Posterior cingulate gyrus (tissue), 11 donors: ENCODE measurements at places on chromosomes 5 and 9.
A peak's percentile ranks its signal among the peaks of the same experiment; 100 is the strongest.

GRCh38 chr9:125805057-125805456, 57.9 kb downstream of the PBX3 start:
- no peak for DNase-seq

- no peak for DNase-seq
Measured at GRCh38 chr9:85359161-85359560, 382.6 kb downstream of the AGTPBP1 start.

DNA sequence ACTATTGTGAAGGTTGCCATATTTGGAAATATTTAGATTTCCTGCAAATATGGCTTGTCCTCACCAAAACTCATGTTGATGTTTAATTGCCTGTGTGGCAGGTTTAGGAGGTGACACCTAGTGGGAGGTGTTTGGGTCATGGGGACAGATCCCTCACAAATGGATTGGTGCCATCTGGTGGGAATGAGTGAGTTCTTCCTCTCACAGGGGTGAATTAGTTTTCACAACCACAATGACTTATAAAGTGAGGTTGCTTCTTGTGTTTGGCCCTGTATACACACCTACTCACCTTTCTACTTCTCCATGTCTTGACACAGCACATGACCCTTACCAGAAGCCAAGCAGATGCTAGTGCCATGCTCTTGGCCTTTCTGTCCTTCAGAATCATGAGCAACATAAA, 41.1 kb downstream of the ISOC1 start:
- DNase-seq = no peak

- no peak for DNase-seq
Measured at GRCh38 chr5:77398896-77399295, 93.2 kb downstream of the WDR41 start.

DNA sequence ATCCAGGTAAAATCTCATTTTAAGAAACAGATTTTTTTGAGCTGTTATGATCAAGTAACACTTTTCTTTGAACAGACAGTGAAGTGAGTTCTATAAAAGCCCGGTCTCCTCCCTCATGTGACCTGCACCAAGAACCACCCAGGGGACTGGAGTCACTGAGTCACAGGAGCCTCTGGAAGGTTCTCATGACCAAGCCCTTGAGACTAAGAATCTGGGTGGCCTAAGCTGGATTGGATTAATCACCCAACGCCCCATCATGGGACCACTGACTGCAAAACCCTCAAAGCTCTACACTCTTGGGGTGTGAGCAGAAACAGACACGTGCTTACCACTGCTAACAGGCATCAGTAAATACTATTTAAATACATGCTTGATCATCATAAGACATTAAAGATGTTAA, 48.4 kb downstream of the SECISBP2 start:
- no peak for DNase-seq

GRCh38 chr5:6681682-6682081, 31.6 kb upstream of the TENT4A start:
- no peak for DNase-seq

- DNase-seq = peak; percentile 85
Measured at GRCh38 chr9:23850690-23851629, 24.9 kb upstream of the ELAVL2 start.

DNA sequence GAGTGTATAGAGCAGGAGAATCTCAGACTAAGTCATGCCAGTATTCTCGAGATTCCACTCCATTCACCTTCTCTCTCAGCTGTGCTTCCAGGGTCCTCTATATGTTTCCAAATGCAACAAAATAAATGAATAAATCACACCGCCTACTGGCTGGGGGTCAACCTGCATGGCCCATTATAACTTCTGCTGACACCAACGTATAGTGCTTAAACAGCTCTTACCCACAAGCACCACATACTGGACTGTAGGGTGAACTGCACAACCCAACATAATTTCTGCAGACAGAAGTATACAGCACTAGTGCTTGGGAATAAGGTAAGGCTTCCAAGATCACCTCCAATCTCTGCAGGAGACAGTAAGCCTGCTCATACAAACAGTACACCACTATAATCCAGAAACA, 33.1 kb upstream of the HTR4 start:
- no peak for DNase-seq

- no peak for DNase-seq
Measured at GRCh38 chr9:3751125-3751758, 225.4 kb upstream of the RFX3 start.

DNA sequence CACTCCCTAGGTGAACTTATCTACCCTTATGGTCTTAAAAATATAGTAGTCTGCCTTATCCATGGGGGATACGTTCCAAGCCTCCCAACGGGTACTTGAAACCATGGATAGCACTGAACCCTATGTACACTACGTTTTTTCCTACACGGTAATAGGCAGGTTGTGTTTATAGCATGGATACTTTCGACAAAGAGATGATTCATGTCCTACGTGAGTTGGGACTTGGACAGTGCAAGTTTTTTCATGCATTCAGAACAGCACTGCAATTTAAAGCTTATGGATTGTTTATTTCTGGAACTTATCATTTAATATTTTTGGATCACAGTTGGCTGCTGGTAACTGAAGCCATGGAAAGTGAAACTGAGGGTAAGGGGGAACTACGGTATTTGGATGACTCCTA, 88.1 kb downstream of the CNTLN start:
- DNase-seq = no peak

GRCh38 chr9:82273121-82273520, 284.5 kb downstream of the SPATA31D1 start:
- no peak for DNase-seq

DNA sequence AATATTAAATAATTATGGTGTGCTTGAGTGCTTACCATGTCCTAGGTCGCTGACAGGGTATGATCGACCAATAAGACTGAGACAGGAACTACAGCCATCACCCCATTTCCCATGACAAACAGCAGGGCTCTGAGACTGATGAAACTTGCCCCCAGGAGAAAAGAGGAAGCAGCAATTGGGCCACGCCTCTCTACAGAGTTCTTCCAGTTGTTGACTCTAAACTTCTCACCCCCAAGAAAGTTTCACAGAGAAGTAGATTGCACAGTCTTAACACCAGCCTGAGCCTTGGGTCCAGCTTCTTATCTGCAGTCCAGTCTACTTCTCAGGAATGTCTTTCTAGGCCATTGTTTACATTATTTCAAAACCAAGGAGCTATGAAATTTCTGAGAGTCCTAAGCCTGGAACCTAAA, 182.2 kb upstream of the ANKRD55 start:
- no peak for DNase-seq

- DNase-seq = no peak
Measured at GRCh38 chr5:7468742-7469141, 72.8 kb downstream of the ADCY2 start.

DNA sequence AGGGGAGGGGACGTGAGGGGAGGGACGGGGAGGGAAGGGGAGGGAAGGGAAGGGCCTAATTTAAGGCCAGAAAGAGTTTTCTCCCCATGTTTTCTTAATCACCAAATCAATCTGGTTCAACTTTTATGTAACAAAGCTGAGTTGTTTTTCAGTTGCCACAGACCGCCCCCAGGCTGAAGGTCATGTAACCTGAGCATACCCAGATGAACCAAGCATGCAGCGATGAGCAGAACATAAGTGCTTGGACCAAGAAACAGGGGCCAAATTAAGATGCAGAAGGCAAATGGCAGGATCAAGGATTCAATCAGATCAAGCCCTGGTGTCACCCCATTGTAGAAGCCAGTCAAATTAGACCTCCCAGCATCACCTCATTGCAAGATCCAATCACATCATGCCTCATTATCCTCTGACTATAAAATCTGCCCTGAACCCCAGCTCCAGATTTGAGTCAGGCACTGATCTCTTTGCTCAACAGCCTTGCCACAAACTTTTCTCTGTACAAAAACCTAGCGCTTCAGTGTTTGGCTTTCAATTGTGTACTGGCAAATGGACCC, 113.5 kb upstream of the TNPO1 start:
- DNase-seq = no peak

DNA sequence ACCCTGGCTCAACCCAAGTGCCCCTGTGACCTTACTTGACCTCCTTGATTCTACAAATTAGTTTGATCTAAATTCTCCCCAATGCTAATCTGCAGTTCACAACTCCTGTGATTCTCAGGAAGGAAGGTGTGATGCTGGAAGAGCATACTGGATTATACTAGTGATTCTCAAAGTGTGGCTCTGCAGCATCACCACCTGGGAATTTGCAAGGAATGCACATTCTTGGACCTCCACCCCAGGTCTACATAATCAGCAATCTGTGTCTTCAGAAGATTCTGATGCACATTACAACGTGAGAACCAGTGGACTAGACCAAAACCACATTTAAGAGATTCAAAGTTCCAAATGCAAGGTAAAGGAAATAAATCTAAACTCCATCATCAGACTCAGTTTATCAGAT, 198.6 kb downstream of the AGTPBP1 start:
- DNase-seq = no peak

DNA sequence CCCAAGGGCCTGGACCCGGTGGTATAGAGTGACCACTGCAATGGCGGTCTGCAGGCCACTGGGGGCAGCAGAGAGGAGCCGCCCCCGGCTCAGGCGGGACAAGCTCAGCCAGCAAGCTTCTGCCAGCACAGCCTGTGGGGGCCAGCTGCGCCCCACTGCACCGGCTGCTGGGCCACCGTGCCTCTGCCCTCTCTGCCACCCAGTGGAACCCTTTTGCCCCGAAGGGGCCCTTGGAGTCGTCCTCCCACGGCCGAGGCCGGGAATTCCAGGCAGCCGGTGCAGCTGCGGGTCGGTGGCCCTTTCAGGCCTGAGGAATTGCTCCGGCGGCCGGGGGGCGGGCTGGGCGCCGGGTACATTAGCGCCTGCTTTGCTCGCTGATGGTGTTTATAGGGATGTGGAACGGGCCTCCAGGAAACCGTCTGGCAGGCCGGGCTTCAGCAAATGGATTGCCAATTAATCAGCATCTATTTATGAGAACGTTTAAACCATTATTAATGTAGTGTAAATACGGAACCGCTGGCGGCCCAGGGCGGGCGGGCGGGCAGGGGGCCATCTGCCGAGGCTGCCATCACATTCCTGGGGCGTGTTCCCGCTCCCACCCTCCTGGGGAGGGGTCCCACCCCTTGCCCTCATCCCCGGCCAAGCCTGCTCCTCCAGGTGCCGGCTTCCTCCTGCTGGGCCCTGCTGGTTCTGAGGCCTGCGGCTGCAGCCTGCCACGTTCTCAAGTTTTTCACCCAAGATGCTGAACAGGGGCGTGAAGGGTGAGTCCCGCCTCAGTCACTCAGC, 127.4 kb downstream of the BARX1 start:
- DNase-seq = peak; percentile 54
